Activated naive CD4-positive, alpha-beta T cell treated with anti-CD3 and anti-CD28 coated beads, Interleukin-2, amount 10 ng/mL, durations not matched to agents 7 days and 5 days (primary cell): ENCODE measurements at places on chromosomes 2 and 18.

GRCh38 chr18:76578571-76579300, 83.7 kb upstream of the ZNF516 start:
- DNase-seq, result no peak

DNA sequence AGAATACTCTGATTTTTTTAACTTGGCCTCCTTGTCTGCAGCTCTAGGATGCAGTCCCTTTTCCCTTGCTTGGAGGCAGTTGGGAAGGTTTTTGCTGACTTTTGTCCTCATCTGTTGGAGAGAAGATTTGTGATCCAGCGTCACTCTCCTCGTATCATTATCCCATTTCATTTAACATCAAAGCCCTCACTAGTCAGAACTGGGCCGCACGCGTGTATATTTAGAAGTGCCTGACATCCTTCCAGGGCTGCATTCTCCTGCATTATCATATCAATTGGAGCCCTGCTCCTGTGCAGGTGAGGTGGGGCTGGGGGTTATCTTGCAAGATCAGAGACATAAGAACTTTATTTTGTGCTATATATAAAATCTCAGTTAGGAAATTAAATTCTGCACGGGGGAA, 435.1 kb upstream of the HS6ST1 start:
- DNase-seq, result no peak

- DNase-seq, result no peak
Observed at GRCh38 chr2:195251214-195251613, 405.8 kb upstream of the SLC39A10 start.

GRCh38 chr2:136301006-136301405, 183.1 kb upstream of the CXCR4 start:
- no peak for DNase-seq
